ENCODE measurements at places on chromosomes 11 and 22.

GRCh38 chr22:36753916-36754315 is 22.0 kb downstream of the IFT27 start:
- no peak for DNase-seq

DNA sequence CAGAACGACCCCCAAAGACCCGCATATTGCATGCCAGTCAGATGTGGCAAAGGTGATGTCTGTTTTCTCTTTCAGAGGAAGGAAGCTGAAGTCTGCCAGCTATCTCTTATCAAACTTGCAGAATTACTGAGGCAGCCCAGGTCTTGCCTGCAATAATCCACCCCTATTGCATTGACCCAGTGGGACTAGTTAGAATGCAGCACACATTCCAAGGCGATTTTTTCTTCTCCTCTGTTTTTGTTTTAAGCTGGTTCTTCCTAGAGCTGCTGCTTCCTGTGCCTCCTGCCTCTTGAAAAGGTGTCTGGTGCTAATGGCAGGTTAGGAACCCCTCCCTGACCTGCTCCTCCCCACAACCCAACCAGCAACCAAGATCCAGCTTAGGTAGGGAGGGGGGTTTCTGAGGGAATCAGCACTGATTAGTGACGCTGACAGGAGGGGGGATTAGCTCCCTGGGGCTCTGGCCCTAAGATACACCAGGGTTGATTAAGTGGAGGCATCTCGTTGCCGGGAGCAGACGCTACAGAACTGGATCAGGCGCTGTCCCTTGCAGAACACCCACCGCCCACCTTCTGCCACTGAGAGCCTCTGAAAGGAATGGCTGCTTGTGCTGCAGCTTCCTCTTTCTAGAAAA is 2.8 kb downstream of the NTM start:
- DNase-seq = no peak

DNA sequence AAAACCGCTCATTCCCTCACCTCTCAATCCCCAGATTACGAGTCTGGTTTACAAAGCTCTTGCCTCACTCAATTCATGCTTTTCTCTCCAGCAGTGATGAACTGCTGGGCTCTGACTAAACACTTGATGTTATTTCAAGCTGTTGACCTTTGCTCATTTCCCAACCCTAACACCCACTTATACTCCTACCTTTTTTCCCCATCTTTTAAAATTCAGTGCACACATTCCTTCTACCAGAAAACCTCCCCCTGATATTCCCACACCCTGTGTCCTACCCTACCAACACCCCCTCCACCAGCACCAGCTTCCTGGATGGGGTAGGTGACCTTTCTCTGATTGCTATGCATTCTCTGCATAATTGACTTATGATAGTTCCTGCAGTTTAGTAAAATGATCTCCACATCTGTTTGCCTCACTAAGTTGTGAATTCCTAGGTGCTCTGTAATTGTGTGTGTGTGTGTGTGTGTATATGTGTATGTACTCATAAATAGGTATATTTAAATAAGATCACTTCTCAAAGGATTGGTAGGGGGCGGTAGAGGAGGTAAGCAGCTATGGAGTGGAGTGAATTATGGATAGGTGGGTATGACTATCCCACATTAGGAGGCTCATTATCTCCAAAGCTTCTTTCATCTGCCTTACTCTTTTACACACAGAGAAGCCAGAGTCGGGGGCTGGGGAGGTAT is 842 bp downstream of the HEPACAM start:
- DNase-seq = no peak

DNA sequence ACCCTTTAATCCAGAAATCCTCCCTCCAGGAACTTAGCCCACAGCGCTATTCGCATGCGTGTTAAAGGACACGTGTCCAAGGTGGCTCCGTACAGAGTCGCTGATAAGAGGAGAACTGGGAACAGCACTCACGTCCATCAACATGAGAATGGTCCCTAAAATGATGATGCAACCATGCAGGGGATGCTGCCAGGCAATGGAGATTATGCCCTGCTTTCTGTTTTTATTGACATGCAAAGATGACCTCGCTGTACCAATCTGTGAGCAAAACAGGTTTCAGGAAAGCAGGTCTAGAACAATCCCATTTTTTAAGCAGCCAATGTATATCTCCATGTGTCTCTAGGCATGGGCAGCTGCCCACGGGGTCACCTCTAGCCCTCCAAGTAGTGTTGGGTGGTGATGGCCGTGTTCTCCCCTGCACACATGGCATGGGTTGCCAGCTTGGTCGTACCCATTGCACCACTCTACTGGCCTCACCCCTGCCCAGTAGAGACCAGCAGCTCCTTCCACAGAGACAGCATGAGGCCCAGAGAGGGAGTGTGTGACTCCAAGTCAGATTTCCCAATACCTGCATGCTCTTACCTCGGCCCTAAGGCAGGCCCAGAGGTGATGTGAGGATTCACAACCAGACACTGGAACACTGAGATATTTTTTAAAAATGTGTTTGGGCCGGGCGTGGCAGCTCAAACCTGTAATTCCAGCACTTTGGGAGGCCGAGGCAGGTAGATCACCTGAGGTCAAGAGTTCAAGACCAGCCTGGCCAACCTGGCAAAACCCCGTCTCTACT is 68.3 kb upstream of the LINC01488 start:
- DNase-seq = no peak

GRCh38 chr11:96063886-96064285 is 140.0 kb upstream of the MTMR2 start:
- DNase-seq = no peak

GRCh38 chr11:69962152-69962551 is 116.0 kb upstream of the ANO1 start:
- no peak for DNase-seq

- no peak for DNase-seq
Measured at GRCh38 chr22:30208631-30209603, 37.6 kb downstream of the LIF start.

DNA sequence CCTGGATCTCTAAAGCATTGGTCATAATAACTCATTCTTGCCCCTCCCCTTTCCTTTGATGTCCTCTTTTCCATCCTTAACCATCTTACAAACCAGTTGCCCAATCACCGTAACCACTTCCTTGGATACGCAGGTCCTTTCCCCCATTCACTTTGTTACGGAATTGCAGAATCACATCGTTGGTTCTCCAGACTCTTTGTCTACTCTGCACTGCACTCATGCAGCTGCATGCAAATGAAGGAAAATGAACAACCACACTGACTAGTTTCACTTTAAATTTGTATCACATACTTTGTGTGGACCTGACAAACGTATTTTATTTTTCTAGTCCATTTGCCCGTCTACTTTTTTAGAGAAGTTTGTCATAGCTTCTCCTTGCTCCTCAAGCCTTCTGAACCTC is 69.9 kb downstream of the SLC5A12 start:
- DNase-seq = no peak

DNA sequence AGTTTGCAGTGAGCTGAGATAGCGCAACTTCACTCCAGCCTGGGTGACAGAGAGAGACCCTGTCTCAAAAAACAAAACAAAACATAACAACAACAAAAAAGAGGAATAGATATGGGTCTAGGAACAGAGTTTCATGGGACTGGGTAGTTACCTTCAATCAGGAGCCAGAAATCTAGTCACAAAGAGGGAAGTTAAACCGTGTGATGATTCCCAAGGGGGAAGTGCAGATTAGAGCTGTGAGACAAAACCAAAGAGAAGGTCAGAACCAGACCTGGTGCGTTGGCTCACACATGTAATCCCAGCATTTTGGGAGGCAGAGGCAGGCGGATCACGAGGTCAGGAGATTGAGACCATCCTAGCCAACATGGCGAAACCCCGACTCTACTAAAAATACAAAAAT is 42.1 kb upstream of the LARGE1 start:
- no peak for DNase-seq

DNA sequence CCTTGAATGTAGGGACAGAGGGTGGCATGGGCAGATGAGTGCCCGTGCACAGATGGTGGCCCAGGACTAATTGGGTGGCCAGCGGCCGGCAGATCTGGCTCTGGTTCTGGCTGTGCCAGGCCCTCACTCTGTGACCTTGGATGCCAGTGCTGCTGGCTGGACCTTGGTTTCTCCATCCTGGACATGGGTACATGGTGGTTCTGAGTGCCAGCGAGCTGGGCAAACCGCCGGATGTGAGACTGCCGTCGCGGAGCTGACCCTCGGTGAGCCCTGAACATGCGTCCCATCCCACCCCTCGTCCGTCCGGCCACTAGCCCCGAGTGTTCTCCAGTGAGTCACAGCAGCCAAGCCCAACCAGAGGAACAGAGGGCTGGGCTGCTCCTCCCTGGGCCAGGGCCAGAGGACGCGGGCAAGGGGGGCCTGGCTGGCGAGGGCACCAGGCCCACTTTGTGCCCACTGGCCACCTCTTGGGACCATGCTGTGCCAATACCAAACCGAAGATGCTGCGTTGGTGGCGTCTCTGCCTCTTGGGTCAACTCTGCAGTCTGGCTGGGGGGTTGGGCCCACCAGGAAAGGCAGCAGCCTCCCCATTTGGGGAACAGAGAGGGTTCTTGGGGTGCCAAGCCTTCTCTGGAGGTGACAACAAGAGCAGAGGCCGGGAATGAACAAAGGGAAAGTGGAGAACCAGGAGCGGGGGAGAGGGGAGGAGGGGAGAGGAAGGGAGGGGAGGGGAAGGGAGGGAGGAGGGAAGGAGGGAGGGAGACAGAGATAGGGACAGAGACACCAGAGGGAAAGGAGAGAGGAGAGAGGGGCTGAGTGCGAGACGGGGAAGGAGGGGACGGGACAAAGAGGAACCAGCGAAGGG is 10.7 kb downstream of the LSP1 start:
- DNase-seq = no peak

DNA sequence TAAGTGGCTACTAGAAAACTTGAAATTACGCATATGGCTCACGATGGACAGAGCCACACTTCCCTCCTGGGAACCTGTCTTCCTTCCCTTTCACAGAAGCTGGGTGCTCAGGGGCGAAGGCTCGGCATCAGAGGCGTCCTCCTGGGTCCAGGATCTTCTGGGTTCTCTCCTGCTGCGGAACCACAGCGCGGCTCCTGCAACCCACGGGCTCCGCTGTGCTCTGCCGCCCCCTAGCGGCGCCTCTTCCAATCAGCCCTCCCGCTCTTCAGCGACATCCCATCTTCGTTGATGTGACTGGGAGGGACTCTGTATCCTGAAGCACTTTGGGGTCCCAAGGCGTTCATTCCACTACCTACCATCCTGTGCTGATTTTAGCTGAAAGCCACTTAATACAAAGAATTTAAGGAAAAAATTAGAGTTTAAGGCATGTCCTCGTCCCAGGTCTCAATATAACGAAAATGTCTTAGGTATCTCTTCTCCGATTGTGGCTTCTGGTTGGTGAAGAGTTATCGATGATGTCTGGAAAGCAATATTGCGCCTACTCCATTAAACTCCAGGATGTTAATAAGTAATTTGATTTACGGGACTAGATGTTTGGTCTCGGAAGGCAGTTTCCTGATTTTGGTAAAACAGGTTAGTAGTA is 14.8 kb upstream of the RPS3 start:
- DNase-seq = peak; percentile 55

DNA sequence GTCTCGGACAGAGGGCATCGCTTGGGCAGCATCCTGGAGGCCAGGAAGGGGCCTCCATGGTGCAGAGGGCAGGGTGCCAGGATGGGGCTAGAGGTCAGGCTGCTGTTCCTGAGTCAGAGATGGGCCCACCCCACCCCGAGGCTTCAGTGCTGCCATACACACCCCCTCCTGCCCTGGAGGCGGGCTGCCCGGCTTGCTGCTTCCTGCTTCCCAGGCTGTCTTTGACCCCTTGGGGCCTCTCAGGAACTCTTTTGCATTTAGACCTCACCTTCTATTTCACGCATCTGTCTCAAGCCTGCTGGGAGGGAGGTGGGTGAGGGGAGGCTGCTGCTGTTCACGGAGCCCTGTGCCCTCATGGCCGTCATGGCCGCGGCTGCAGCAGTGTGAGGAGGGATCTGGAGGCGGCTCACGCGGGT is 6.6 kb upstream of the GRAMD4 start:
- peak; percentile 45 for DNase-seq

DNA sequence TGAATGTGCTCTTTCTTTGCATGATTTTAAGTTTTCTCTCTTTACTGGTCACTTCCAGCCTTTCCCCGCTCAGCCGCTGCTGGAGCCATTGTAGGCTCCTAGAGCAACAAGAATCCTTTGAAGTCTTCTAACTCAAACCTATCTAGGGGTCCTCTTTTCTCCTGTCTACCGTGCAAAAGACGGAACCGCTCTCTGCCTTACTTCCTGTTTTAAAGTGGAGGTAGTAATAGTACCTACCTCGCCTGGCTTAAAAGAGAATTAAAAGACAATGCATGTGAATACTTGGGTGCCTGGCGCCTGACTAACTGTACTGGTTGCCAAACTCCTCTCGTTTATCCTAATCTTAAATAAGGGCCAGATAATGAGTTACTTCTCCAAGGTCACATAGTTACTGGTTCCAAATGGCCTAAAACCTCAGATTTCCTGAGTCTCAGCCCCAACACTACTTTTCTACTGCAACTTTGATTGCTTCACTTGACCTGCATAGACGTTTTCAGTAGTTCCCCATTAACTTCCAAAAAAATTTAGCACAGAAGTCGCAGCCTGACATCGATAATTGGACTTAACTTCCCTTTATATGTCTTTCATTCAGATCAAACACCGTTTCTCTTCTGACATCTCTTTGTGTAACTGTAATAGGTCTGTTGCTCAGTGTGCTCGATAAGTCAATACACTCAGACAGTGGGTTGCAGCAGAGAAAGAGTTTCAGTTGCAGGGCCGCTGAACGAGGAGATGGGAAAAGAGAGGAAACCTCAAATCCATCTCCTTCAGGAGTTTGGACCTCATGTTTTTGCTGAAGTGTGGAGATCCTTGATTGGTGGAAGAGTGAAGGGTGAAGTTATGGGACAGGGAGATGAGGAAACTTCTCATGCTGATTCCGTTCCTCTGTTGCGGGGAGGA is 891 bp downstream of the SAMM50 start:
- DNase-seq = no peak

- DNase-seq = no peak
Measured at GRCh38 chr11:71499125-71499524, 27.9 kb upstream of the KRTAP5-7 start.

DNA sequence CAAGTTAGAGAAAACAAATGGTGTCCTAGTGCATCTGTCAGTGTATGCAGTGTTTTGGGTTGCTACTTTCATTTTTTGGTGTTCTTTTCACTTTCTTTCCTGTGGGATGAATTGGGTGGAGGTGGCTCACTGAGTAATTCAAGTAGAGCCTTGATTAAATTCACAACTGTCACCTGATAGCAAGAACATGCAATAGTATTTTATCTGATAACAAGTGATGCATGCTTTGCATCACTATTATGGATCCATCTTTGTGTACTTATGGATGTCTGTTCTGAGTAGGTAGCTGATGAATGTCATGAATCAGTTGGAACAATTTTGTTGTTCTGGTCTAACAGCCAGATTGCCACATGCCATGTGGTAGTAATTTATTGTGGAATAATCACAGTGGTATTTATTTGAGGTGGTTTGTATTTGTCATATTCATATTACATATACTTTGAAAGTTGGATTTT is 87.5 kb downstream of the DDX10 start:
- DNase-seq = no peak

GRCh38 chr11:66787934-66788758 is 55.1 kb upstream of the RCE1 start:
- no peak for DNase-seq

GRCh38 chr11:46050003-46050461 is 71.2 kb downstream of the PHF21A start:
- no peak for DNase-seq
